A549 treated with RU486 at 1 μM for 4 hours (cell line): ENCODE measurements at places on chromosomes 3 and 15. TPM values are rescaled to one million over a fixed set of nuclear protein-coding genes. Genes with fewer than 3 reads are reported as not detected.

FETUB gene
- total RNA-seq = 0.07 to 0.37 TPM (median 0.26 TPM) in 3 of 5 replicates, not detected in the others

ALPK3 gene
- total RNA-seq = 0.02 to 0.12 TPM (median 0.09 TPM) in 5 replicates

RPP25 gene
- 21.4 to 32.8 TPM (median 29.8 TPM) in 5 replicates for total RNA-seq

SIDT1 gene
- 0.37 to 0.96 TPM (median 0.60 TPM) in 5 replicates for total RNA-seq

NLGN1 gene
- not detected in 5 replicates for total RNA-seq

LRRN1 gene
- not detected in 5 replicates for total RNA-seq

KLHL40 gene
- total RNA-seq = not detected in 5 replicates

PLA2G4D gene
- not detected in 5 replicates for total RNA-seq

SLC51A gene
- not detected in 5 replicates for total RNA-seq

BNC1 gene
- 0.47 to 0.62 TPM (median 0.53 TPM) in 5 replicates for total RNA-seq

CLEC3B gene
- total RNA-seq = 0.25 TPM in 1 of 5 replicates, not detected in the others

MON1A gene
- total RNA-seq = 4.4 to 8.6 TPM (median 7.9 TPM) in 5 replicates

STAB1 gene
- total RNA-seq = not detected in 5 replicates

RAB6B gene
- 0.91 to 2.8 TPM (median 2.2 TPM) in 5 replicates for total RNA-seq

CHRNA5 gene
- total RNA-seq = 20.4 to 39.2 TPM (median 36.2 TPM) in 5 replicates

MESP2 gene
- 0.26 to 0.67 TPM (median 0.42 TPM) in 5 replicates for total RNA-seq

MAPKBP1 gene
- total RNA-seq = 3.1 to 5.3 TPM (median 3.8 TPM) in 5 replicates
